HuH-7 (cell line): ENCODE measurements at places on chromosomes 16 and 17.
A peak's percentile ranks its signal among the peaks of the same experiment; 100 is the strongest.

- DNase-seq, result peak; percentile 53
Measured at GRCh38 chr17:7479213-7480088, at the start of gene ZBTB4. ZBTB4 (minus strand) TSS chr17:7479631; CDS start chr17:7466801, 12,830 bp downstream.

DNA sequence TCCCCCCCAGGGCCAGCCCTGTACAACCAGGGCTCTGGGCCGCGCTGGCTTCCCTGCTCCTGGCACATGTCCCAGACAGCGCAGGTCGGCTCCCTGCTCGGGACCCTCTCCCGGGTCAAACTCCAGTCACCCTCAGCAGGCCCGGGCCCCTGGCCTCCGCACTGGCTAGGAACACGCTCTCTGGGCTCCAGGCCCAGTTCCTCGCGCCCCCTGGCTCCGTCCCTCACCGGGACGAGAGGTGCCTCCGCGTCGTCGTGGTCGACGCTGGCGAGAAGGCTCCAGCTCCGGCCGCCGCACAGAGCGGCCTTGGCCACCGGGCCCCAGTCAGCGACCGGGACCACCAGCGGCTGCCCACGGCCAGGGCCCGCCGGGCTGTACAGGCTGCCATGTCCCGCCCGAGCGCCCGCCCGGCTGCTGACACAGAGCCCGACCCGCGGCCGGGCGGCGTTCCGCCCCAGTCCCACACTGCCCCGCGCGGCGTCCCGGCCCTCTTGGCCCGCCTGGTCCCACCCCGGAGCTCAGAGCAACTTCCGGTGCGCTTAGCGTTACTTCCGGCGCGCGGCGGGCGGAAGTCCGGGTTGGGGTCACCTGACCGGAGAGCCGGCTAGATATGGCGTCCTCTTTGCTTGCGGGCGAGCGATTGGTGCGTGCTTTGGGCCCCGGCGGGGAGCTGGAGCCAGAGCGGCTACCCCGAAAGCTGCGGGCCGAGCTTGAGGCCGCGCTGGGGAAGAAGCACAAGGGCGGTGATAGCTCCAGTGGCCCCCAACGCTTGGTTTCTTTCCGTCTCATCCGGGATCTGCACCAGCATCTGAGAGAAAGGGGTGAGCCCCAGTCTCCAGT is at the start of gene POLDIP2:
Gene POLDIP2, minus strand, starts transcription at position 467 of the 840 bp plus-strand sequence. Its CDS starts 79 bp downstream, at position 388.
- DNase-seq, result peak; percentile 93

DNA sequence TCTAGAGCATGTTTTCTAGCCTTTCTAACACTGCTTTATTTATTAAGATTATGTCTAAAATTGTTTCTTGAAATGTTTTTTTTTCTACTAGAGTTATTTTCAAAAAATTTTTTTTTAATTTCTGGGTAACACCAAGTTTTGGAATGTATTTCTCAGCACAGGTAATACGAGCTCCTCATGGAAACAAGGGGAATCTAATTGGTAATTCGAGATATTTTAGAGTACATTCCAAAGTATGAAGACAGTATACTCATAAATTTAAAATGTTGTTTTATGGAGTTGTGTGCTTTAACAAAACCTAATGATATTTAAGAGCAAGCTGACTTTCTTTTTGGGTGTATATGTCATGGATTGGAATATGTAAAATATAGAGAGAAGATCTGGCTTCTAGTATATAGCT is 42.4 kb downstream of the OMG start:
- DNase-seq, result no peak

GRCh38 chr16:12551530-12551929 is 252.2 kb downstream of the CPPED1 start:
- no peak for DNase-seq

DNA sequence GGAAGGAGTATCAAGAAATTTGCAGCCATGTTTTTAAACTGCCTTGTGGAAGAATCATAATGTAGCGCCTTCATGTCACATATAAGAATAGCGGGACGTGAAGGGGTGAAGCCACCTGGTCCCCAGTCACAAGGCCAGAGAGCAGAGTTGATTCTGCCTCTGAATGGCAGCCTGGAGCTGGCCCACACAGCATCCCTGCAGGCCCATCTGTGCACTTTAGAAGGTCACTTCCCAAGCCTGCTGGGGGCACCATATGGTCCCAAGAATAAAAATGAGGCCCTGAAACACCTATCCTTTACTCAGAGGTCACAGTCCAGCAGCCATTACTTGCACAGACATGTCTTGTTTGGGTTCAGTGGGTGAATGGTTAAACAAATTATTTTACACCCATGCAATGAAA is 15.0 kb downstream of the CD300E start:
- no peak for DNase-seq

GRCh38 chr17:32907583-32907982 is 20.4 kb upstream of the TMEM98 start:
- no peak for DNase-seq

DNA sequence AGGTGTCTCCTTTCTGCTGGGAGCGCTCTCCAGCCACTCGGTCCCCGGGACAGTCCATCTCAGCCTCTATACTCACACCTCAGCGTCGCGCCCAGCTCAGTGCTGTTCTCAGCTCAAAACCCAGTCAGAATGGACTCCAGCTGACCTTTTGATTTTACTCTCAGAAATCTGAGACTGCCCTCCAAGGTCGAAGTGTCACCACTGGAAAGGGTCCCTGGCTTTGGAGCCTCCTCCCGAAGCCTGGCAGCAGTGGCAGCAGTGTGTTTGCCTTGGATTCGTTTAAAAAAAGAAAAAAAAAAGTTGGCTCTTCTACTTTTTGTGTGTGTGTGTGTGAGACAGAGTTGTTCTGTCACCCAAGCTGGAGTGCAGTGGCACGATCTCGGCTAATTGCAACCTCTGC is 10.4 kb downstream of the KLHL36 start:
- no peak for DNase-seq

- no peak for DNase-seq
Measured at GRCh38 chr17:81417049-81417878, 22.0 kb downstream of the BAHCC1 start.

DNA sequence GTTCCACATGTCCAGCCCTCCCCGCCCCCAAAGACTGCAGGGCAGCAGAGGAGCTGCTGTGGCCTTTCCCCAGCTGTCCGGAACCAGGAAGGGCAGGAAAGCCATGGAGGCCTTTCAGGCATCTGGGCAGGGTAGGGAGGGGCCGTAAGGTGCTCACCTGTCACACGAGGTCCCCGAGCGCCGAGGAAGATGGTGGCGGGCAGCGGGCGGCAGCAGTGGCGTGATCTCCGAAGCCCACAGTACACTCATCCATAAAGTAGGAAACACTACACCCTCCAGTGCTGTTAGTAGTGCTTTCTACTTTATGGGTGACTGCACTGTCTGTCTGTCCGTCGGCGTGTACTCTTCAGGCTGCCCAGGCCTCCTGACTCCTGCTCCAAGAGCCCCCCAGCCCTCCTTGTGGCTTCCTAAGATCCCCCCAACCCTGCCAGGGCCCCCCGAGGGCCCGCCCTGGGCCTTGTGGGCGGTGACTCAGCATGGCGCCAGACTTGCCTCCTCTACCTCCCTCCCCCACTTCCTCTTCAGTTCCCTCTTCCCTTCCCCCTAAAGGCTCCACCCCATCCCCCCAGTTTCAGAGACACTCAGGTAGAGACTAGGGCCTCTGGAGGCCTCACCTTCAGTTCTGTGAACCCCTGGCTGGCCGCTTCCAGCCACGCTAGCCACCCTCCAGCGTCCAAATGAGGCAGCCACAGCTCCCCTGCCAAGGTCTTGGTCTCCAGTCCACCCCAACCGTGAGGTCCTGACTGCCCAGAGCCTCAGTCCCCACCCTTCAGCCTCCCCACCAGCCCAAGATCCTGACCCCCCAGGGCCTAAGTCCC is 2.6 kb upstream of the TSPOAP1 start:
- DNase-seq, result no peak

DNA sequence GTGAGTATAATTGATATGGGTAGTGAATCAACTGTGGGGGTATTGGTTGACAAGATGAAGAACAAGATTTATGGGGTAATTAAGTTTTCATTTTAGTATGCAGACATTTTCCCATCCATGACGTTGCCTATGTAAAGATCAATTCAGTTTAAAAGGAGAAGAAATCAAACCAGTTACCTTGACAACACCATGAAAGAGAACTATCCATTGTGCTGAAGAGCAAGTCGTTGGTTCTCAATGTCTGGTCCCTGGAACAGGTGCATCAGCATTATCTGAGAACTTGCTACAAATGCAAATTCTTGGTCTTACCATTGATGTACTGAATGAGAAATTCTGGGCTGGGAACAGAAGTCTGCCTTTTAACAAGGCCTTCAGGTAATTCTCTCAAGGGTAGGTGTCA is 801 bp upstream of the OR4D2 start:
- no peak for DNase-seq

- no peak for DNase-seq
Measured at GRCh38 chr16:89357055-89357816, 133.1 kb downstream of the ANKRD11 start.

DNA sequence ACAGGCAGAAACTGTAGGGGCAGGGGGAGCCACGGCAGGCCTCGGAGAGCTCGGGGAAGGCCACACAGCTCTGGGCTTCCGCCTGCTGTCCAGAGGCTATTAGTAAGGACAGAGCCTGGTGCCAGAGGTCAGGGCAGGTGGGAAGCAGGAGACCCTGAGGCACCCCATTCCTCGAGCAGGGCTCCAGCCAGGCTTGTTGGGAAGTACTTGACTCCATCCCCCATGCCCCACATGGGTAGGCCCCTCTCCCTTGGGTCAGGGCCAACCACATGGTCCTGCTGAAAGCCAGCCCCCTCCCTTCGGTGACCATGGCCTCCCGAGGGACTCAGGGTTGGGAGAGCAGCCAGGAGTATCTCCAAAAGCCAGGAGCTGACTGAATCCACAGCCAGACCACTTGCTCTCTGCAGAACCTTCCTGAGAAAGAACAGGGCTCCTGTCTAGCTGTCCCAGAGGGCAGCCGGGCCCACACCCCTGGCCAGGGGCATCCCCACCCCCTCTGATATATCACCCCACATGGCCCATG is 17.4 kb upstream of the MPRIP start:
- DNase-seq, result no peak

DNA sequence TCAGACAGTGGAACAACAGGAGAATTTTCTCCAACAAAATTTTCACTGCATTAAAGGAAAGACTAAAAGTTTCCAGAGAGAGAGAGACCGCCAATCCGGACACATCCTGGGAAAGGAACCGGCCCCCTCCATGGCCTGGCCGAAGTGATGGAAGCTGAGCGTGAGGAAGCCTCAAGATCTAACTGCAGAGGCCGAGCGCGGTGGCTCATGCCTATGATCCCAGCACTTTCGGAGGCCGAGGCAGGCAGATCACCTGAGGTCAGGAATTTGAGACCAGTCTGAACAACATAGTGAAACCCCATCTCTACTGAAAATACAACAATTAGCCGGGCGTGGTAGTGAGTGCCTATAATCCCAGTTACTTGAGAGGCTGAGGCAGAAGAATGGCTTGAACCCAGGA is 3.9 kb downstream of the CTRB2 start:
- no peak for DNase-seq

- DNase-seq, result no peak
Measured at GRCh38 chr17:72826602-72827001, 265.9 kb downstream of the SLC39A11 start.

GRCh38 chr16:87276091-87276701 is 41.0 kb downstream of the C16orf95 start:
- no peak for DNase-seq

GRCh38 chr16:56645838-56646237 is 5.8 kb upstream of the MT1B start:
- DNase-seq, result no peak

DNA sequence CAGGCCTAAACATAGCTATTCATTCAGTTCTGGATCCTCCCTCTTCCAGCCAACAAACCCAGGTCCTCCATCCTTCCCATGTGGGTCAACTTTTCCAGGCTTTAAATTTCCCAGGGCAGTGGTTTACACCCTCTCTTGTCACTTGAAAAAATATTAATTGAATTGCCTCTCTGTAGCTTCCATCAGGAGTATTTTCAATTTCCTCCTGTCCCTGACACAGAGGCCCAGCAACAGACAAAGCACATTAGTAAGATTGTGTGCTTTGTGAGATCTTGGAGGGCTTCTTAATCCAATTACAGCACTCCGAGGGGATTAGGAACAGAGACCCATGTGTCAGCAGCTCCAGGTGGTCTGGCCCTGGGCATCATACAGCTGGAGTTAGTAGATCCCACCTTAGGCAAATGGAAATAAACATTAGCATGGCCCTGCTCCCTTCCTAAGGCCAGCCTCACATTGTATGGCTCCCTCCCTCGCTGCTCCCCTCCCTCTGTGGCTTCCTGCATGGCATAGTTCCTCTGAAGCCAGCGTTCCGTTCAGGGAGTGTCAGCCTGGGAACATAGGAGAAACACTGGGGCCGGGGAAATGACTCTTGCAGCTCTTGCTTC is 132.7 kb upstream of the HSBP1 start:
- DNase-seq, result no peak

GRCh38 chr16:88882358-88883030 is 16.0 kb upstream of the PABPN1L start:
- DNase-seq, result no peak

GRCh38 chr16:86185089-86185488 is 286.1 kb downstream of the IRF8 start:
- DNase-seq, result no peak

DNA sequence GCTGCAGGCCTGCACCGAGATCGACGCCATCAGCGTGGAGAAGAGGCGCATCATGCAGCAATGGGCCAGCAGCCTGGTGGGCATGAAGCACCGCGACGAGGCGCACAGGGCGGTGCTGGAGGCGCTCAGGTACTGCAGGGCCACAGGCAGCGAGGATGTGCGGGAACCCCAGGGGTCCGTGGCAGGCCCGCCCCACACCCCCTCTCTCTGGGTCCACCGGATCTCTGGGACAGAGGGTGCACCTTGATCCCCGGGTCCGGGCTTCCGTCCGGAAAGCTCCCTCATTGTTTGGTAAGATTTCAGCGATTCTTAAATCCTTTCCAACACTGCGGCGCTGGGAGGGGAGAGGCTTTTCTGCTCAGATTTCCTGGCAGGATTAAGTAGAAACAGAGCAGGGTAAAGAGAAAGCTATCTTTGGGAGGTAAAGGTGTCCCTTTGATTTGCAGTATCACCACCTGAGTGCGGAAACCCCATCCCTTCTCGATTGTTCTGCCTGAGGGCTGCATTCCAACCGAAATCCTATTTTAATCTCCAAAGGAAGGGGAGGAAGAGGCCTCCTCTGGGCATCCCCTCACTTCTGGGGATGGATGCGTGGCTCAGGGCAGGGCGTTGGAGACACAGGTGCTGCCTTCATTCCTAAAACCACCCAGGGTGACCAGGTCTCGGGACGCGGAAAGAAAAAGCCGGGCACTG is 29.2 kb downstream of the CCDC40 start:
- DNase-seq, result no peak

GRCh38 chr17:44171931-44172455 is 1.5 kb downstream of the ASB16 start:
- no peak for DNase-seq
